ENCODE measurements at places on chromosomes 6 and 20. TPM values are rescaled to one million over a fixed set of nuclear protein-coding genes. Genes with fewer than 3 reads are reported as not detected.
A peak's percentile ranks its signal among the peaks of the same experiment; 100 is the strongest.

DNA sequence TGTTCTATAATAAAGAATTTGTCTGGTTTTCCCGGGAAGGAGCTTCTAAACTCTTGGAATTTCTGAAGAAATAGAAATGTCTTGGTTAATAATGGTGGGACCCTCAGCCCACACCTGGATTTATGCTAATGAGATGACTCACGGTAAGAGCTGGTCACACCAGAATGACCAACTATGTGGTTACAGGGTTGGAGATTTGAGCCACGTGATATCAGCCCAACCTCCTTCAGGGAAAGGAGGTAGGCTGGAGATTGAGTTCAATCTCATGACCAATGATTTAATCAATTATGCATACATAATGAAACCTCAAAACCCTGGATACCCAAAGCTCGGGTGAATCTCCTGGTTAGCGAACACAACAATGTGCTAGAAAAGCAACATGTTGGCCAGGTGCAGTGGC is 22.1 kb upstream of the CDKN1A start:
- no peak for DNase-seq

GRCh38 chr6:34170346-34170745 is 24.5 kb upstream of the GRM4 start:
- DNase-seq = no peak

DNA sequence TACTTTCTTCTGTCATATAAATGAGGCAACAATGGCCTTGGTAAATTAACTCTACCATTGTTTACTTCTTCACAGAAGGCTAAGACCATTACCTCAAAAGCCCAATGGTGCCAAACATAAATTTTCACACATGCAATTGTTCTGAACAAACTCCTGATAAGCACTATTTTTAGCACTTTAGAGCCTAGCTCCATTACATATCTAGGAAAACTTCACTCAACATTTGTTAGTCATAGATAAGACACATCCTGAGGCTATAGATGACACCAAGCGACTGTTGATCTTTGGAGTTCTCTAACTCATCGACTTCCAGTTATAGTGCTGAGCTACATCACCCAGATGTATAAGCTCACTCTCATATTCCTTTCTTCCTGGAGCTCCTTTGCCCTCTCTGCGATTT is 245.9 kb downstream of the EYS start:
- no peak for DNase-seq

GRCh38 chr6:106617302-106617701 is 12.0 kb downstream of the RTN4IP1 start:
- DNase-seq = no peak

DNA sequence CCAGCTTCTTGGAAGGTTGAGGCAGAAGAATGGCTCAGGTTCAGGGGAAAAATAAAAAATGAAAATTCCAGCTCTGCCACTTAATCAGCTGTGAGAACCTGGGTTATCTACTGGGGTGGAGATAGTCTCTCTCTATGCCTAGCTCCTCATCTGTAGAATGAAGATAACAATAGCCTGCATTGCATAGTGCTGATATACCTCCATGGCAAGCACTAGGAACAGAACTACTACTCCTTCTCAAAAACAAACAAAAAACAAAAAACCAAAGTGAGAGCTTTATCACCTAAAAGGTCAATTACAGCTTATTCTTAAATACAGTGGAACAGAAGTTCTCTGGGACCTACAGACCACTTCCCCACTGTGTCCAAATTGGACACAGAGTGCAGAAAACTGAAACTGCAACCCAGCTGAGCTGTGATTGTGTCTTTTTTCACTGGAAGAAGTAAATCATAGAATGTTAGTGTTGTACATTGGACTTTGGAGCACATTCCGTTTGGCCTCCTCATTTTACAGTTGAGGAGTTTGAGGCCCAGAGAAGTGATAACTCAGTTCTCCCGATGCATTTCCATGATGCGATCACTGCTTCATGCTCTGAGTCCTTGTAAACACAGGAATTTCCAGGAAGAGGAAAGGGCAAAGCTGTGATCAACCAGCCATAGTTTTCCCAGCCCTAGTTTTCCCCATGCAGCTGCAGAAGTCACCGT is 23.3 kb downstream of the MTFR2 start:
- no peak for DNase-seq

- DNase-seq = peak; percentile 99
Measured at GRCh38 chr20:19253916-19254820, 41.7 kb downstream of the SLC24A3 start.

DNA sequence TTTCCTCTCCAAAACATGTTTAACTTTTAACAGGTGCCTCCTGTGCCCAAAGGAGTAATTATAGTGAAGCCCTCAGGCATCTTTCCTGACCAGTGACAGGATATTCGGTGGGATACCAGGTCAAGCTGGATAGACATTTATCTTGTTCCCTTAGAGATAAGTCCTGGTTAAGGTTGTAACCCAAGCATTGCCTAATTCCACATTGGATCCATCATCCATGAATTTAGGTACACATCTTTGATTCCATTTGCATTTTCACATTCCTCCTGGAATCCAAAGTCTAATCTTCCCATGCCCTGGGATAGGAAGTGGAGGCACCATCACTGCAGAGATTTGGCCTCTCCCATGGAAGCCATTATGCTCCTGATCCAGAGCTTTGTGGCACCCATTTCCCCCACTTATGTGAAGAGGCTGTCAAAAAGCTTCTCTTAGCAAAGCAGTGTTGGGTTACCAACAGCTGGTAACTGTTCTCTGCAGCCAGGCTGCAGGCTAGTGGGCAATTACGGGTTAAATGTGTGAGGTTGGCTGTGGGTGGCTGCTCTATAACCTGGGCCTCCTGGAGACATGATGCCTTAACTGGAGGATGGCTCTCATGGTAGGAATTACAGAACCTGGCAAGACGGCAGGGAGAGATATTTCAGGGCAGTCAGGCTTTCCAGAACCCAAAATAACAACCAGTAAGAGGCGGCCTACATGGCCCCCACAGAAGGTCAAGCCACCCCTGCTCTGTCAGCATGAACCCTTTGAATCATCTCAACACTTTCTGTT is 96.9 kb upstream of the VGLL2 start:
- no peak for DNase-seq

GRCh38 chr6:71103130-71103529 is 146.3 kb upstream of the B3GAT2 start:
- no peak for DNase-seq

DNA sequence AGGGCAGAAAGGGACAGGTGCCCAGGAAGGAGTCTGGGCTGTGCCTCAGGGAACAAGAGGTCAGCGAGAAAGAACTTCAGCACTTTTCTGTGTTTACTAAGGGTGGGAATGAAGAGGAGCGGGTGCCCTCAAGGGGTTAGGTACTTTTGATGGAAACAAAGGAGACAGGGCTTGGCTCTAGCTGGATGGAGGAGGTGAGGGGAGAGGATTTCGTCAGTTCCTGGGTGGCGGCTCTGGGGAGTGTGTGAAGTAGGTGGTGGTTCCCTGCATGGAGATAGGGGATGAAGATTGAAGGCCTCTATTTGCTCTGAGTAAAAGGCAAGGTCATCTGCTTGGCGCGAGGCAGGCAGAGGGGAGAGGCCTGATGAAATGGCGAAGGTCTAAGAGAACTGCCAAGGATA is 40.0 kb upstream of the ANKRD60 start:
- DNase-seq = no peak

The CRISP2 gene
- total RNA-seq = not detected

The ANGPT4 gene
- total RNA-seq = not detected

The RHAG gene
- not detected for total RNA-seq

The DLL1 gene
- total RNA-seq = 2.7 TPM
